ENCODE measurements at places on chromosomes 16 and 17.

DNA sequence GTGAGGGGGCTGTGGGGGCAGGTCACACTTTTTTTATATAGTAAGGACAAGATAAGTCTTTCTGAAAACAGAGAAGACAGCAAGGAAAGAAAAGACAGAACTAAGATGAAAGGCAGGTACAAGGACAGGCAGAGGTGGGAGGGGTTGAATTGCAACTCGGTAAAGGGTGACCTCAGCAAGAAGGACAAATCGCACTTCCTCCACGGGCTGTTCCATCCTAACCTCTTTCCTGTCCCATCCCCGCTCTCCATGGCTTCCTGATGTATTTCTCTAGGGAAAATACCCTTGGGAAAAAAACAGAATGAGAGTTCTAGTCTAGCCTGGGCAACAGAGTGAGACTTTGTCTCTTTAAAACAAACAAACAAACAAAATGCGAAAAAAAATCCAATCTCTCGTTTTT lies 57.3 kb downstream of the ARHGAP17 start:
- no peak for DNase-seq

- DNase-seq = no peak
These were observed 19.3 kb upstream of the MNT start for GRCh38 chr17:2420176-2420575.

DNA sequence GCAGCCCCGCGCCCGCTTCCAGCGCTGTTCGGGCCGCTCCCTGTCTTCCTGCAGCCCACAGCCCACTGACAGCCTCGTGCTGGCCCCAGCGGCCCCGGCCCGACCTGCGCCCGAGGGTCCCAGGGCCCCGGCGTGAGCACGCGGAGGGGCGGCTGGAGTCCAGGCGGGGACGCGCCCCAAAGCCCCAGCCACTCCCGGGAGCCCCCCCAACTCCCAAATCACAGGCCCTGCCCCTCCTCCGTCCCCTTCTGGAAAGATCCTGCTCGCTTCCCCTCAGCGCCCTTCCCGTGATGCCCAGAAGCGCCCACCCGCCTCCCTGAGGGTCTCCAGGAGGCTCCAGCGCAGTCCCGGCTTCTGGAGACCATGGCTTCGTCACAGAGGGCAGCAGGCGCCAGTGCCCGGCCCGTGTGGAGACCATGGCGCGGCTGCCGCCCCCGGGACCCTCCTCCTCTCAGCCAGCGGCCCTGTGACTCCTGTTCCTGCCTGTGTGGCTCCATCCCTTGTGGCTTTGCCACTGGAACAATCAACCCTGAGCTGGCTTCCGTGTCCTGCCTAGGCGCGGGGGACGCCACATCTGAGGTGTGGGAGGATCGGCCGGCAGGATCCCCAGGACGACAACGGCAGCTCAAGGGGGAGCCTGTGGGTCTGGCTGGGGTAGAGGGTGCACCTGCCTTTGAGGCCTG lies 3.9 kb downstream of the UTS2R start:
- DNase-seq = no peak

- no peak for DNase-seq
These were observed 97.5 kb downstream of the CHD9 start for GRCh38 chr16:53152329-53152728.

- DNase-seq = peak; percentile 94
These were observed 118.0 kb upstream of the ZNF469 start for GRCh38 chr16:88264641-88265285.

DNA sequence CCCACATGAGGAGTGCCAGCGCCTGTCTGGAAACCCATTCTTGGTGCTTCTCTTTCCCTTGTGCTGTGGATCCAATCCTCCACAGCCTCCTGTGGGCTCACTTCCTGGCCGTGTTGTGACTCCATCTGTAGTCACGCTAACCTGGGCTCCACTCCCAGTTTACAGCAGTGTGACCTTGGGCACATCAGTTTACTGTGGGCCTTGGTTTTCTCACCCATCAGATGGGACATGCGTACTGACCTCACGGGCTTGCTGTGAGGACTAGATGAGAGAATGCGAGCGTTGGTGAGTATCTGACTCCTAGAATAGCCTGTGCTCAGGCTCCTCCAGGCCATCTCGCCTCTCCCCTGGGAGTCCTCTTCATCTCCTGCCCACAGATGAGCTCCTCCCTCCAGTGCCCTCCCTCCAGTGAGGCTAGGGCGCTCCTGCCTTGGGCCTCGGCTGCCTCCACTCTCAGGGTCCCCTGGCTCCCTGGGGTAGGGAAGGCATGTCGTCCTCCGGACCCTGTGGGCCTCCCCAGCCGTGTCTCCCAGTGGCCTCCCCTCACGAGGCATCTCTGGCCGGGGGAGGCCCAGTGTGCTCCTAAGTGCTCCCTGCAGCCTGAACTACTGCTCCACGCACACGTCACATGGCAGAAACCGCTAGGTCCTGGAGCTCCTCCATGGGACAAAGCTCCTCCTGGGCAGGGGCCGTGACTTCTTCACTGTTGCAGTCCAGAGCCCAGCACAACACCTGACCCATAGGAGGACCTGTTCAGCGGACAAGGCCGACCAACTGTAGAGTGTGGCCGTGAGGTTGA lies 5.2 kb upstream of the FOXJ1 start:
- DNase-seq = no peak

GRCh38 chr16:318628-319027 lies 33.9 kb downstream of the AXIN1 start:
- DNase-seq = no peak

GRCh38 chr16:85537795-85538401 lies 75.2 kb upstream of the GSE1 start:
- DNase-seq = no peak

GRCh38 chr17:55709984-55710383 lies 12.7 kb downstream of the TMEM100 start:
- DNase-seq = no peak

- no peak for DNase-seq
These were observed 121.3 kb upstream of the SALL1 start for GRCh38 chr16:51272420-51272819.

GRCh38 chr17:30378825-30379302 lies at the start of gene CPD:
CPD (plus strand) TSS chr17:30378927; CDS start chr17:30378981, 54 bp downstream.
- peak; percentile 86 for DNase-seq

GRCh38 chr16:85398050-85398451 lies 215.1 kb upstream of the GSE1 start:
- no peak for DNase-seq

GRCh38 chr17:5757314-5757907 lies 173.1 kb upstream of the NLRP1 start:
- DNase-seq = no peak

DNA sequence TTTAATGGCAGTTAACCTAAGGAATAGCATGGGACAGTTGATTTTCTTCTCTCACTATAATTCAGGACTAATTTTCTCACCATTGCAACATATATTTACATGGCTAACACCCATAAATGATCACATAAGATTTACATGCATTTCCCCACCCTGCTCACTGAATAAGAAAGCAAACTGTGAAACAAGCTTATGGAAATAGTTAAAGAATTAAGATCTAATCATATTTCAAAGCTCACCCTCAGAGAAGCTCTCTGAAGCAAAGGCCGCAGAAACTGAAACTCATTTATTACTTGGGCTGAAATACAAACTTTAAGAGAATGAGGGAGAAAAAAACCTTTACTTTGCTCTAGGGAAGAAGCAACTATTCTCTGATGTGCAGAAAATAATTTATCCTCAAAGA lies 218.7 kb upstream of the AXIN2 start:
- DNase-seq = no peak

- DNase-seq = no peak
These were observed 1.2 kb downstream of the DUSP14 start for GRCh38 chr17:37490638-37491614.

GRCh38 chr17:80673152-80673920 lies 128.7 kb downstream of the RPTOR start:
- DNase-seq = no peak

DNA sequence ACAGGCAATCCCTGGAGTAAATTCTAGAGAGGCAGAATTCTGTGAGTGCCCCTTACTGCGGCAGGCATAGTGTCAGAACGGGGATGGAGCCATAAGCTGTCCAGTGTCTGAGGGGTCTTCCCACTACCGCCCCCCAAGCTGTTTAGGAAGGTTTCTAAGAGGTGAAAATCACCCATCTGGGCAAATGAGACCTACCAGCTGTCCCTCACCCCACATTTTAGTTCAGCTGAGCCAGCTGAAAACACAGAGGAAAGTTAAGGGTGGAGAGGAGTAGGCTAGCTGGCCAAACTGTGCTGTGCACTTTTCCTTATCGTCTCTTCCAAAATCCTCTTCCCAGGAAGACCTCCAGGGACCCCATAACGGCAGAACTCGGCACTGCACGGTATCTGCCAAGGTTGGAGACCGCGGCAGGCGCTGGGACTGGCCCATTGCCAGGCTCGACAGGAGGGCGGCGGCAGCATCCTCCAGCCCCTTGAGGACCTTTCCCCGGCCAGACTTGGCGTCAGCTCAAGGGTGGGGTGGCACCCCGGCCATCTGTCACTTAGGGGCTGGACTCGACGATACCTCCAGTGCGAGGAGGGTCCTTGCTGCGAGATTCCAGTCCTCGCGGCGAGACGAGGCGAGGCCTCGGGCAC lies 955 bp downstream of the ACLY start:
- no peak for DNase-seq

GRCh38 chr17:39781031-39781860 lies 43.5 kb downstream of the GRB7 start:
- no peak for DNase-seq

GRCh38 chr16:49701789-49702494 lies 154.0 kb downstream of the ZNF423 start:
- no peak for DNase-seq

- DNase-seq = no peak
These were observed at the start of gene C17orf114 for GRCh38 chr17:4802228-4802627. C17orf114 (minus strand) TSS chr17:4802328.

GRCh38 chr17:78111727-78112517 lies 16.6 kb downstream of the TMC6 start:
- no peak for DNase-seq

DNA sequence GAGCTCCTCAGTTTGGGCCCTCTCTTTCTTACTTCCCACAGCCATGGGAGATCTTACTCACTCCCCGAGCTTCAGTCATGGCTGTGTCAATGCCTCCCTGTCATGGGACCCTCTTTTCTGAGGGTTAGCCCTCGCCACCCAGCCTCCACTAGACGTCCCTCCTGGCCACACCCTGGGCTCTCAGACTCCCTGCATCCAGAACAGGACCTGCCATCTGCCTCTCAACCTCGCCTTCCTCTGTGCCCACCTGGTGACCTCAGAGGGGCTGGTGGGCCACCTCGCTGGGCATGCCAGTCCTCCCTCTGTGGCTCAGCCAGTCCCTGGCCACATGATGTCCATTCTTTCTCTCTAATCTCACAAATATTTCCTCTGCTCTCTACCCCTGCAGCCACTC lies 54.6 kb upstream of the MED9 start:
- no peak for DNase-seq

DNA sequence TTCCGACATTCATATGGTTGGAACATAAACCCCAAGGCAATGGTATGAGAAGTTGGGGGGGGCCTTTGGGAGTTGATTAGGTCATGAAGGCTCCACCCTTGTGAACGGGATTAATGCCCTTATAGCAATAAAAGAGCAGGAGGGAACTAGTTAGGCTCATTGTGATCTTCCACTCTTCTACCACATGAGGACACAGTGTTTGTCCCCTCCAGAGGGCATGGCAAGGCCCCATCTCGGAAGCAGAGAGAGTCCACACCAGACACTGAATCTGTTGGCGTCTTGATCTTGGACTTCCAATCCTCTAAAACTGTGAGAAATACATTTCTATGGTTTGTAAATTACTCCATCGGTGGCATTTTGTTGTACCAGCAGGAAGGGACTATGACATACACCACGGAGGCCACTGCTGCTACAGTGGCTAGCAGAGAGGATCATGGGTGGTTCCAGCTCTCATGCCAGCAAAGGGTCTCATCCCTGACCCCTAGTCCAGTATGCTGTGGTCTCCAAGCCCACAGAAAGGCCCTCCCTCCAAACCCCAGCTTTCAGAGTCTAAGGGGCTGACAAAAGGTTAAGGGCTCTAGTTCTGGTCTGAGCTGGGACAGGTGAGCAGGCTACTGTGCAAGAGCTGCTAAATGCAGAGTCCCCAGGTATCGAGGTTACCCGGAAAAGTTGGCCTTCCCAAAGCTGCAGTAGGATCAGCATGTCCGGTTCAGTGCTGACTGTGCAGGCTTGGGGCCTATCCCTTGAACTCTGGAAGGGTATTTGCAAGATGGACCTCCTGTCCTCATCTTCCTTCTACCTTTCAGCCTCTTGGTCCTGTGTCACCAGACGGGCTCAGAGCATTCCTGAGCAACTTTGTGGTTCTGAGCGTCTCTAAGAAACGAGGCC lies 12.2 kb downstream of the CCR7 start:
- no peak for DNase-seq

DNA sequence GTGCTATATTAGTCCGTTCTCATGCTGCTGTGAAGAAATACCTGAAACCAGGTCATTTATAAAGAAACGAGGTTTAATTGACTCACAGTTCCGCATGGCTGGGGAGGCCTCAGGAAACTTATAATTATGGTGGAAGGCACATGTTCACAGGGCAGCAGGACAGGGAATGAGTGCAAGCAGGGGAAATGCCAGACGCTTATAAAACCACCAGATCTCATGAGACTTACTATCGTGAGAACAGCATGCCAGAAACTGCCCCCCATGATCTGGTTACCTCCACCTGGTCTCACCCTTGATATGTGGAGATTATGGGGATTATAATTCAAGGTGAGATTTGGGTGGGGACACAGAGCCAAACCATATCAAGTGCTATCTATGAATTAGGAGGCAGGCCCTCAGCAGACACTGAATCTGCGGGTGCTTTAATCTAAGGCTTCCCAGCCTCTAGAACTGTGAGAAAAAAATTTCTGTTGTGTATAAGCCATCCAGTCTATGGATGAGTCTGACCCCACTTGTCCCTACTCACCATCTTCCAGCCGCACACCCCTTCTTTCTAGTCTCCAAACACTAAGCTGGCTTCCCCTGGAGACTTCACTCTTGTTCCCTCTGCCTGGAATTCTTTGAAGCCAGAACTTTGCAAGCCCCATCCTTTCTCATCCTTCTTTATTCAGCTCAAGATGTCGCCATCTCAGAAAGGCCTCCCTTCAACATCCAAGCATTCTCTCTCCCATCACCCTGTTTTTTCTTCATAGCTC lies 772 bp upstream of the NUP93 start:
- DNase-seq = no peak

GRCh38 chr17:2957631-2958286 lies 105.6 kb downstream of the OR1D5 start:
- DNase-seq = no peak

- no peak for DNase-seq
These were observed 12.1 kb upstream of the HSD3B7 start for GRCh38 chr16:30972872-30973271.

- no peak for DNase-seq
These were observed 371.8 kb upstream of the SALL1 start for GRCh38 chr16:51522902-51523301.

DNA sequence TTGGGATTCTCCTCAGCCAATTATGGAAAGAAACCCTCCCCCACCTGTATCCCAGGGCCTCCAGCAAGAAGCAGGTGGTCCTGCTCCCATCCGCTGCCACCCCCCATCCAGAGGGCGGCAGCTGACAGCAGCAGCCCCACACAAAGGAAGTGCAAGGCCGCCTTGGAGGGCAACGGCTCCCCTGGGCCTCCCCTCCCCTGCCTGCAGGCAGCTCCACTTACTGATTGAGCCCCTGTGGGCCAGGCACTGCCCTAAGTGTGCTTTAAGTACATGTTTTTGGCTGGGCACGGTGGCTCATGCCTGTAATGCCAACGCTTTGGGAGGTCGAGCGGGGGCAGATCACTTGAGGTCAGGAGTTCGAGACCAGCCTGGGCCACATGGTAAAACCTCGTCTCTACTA lies 257.6 kb downstream of the PARN start:
- no peak for DNase-seq

GRCh38 chr17:82231562-82232321 lies 2.9 kb downstream of the SLC16A3 start:
- no peak for DNase-seq

GRCh38 chr16:10485698-10486382 lies 94.6 kb downstream of the EMP2 start:
- DNase-seq = no peak

All from thoracic aorta (tissue), 2 donors.